ENCODE measurements at places on chromosomes 3 and 15. TPM values are rescaled to one million over a fixed set of nuclear protein-coding genes. Genes with fewer than 3 reads are reported as not detected.

The LIPH gene
- polyA plus RNA-seq, result 1.8 TPM

The KBTBD12 gene
- 1.7 TPM for polyA plus RNA-seq

The C3orf20 gene
- 0.15 TPM for polyA plus RNA-seq

The UNC13C gene
- polyA plus RNA-seq, result 10.4 TPM

The DNAH12 gene
- polyA plus RNA-seq, result 0.88 TPM

The SLC24A5 gene
- polyA plus RNA-seq, result 1.1 TPM

DNA sequence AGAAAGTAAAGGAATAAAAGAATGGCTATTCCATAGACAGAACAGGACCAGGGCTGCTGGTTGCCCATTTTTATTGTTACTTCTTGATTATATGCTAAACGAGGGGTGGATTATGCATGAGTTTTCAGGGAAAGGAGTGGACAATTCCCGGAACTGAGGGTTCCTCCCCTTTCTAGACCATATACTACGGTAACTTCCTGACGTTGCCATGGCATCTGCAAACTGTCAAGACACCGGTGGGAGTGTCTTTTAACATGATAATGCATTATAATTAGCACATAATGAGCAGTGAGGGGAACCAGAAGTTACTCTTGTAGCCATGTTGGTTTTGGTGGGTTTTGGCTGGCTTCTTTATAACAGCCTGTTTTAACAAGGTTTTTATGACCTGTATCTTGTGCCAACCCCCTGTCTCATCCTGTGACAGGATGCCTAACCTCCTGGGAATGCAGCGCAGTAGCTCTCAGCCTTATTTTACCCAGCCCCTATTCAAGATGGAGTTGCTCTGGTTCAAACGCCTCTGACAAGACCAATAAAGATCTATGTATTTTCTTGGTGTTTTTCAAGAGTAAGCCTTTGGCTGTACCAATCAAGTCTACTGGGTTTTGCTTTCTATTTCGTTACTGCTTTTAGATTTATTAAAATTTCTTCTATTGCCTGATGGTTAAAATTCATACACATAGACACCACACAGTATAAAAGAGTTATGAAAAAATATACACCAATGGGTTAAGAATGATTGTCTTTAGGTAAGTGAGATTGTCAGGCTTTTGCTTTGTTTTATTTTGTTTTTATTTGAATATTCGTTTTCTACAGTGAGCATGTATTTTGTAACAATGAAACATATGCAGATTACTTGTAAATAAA is 37.4 kb upstream of the CTDSPL start:
- DNase-seq, result no peak

DNA sequence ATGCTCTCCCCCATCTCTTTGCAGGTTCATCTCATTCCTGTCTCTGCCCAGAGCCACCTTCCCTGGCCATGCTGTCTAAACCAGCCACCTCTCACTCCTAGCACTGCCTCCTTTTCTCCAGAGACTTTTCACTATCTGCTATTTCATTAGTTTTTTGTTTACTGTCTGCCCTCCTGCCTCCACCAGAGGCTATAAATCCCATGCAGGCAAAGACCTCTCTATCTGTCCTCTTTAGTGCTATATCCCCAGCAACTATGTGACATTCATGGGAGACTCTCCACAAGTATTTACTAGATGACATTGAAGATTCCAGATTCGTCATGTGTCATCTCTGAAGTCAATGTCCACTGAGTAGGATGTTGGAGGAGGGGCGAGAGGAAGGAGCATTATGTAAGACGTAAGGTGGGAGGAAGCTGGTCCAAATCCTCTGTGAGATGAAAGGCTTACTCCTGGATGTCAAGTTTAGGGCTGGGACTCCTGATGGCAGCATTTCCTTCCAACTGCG is 3.4 kb upstream of the FAM43A start:
- DNase-seq, result no peak

- no peak for DNase-seq
Observed at GRCh38 chr3:194989241-194989640, 281.7 kb downstream of the XXYLT1 start.

GRCh38 chr3:72223116-72223515 is 438.2 kb upstream of the PROK2 start:
- no peak for DNase-seq

- DNase-seq, result no peak
Observed at GRCh38 chr3:5657106-5657505, 469.6 kb downstream of the EDEM1 start.

GRCh38 chr3:161322781-161323568 is 48.3 kb downstream of the SPTSSB start:
- DNase-seq, result no peak

DNA sequence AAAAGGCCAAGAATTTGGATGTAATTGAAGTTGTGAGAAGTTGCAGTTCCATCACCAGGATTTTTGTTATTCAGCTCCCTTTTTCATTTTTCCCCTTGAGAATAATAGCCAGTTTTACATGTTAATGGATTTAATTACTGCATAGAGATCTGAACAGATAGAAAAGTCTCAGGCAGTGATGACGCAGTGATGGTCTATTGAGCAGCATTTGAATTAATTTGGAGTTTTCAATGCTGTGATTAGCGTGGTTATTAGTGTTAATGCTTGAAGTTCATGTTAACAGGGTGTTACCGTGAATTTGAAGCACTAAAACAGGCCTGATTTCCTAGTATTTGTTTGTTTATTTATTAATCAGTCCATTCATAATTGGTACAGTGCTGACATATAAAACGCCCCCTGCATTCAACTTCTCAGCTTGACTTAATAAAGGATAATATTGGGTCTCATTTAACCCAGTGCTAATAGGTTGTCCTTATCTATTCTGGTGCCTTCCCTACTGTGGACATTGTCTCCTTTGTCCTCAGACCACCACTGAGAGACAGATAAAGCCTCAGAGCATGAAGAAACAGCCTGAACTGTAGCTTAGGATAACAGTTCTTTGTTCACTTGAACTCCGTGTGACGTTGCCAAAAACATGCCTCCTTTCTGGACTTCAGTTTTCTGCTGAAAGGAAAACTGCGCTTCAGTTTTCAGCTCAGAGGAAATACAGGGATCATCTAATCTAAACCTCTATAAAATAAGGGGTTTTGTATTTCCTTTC is 82.4 kb downstream of the RTP4 start:
- no peak for DNase-seq

DNA sequence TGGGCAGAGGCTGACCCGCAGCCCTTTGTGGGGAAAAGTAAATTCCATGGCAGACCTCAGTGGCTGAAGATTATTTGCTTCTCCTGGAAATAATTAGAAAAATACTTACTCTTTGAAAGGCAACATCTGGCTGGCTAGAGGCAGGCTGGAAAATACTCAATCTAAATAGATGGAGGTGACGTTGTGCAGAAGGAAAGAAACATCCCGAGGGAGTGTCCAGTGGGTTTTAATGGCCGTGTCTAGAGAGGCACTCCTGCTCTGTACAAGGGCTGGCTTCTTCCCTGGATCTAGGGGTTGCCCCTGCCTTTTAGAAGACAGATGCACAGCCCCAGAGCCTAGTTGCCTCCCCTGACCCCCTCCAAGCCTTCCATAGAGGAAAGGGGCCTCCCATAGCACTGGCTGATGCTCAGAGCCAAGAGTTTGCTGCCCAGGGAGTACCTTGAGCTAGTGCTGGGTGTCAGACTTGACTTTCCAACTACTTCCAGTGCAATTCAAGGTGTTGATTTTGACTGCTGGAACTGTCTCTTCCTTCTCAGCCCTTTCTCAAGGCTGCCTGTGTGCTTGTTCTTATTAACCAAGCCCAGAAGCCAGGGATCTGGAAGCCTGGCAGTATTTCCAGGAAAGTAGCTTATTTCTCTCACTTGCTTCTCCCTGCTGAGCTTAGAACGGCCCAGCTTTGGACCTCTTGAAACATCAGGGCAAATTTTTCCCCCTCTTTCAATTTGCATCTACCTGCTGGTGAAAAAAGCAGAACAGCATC is 27.4 kb downstream of the CGNL1 start:
- no peak for DNase-seq

GRCh38 chr15:53658255-53658654 is 101.2 kb downstream of the WDR72 start:
- DNase-seq, result no peak

GRCh38 chr15:66876421-66876730 is 174.3 kb downstream of the SMAD6 start:
- DNase-seq, result no peak

DNA sequence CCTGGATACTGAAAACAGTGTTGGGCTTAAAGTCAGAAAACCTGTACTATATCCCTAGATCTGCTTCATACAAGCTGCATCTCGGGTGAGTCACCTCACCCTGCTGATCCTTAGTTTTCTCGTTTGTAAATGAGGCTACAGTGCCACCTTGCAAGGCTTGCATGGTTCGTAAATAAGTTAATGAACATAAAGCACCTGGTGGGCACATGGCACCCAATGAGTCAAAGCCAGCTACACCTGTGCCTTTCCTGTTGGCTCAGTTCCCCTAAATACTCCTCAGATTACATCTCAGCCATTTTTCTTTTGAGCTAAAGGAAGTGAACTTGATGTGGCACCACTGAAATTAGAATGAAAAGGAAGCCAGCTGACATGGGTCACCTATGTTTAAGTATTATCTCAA is 26.5 kb downstream of the RTP1 start:
- no peak for DNase-seq

DNA sequence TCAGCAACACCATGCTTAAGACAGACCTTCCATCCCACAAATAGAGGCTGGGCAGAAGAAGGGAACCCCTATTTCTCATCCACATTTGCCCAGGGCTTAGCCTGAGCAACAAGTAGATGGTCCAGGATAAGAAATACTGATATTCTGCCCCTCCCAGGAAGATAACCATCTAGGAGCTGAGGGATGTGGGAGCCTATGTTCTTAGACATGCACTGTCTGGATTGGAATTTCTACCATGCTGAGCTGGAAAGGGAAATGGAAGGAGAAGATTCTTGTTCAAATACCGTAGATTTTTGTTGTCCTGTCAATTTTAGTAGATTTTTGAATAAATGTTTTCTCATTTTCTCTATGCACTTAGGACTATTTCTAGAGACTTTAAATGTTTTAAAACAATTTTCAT is 450.7 kb upstream of the SEMA6D start:
- DNase-seq, result no peak

- DNase-seq, result peak; percentile 24
Observed at GRCh38 chr3:99753268-99753975, 64.2 kb upstream of the CMSS1 start.

- DNase-seq, result no peak
Observed at GRCh38 chr3:152177757-152178156, 91.0 kb upstream of the MBNL1 start.

- no peak for DNase-seq
Observed at GRCh38 chr15:43916326-43916660, 89.5 kb downstream of the WDR76 start.
